Renal cortex interstitium (tissue), 15 donors: ENCODE measurements at places on chromosomes 3 and 15.

GRCh38 chr3:187519428-187519890, 150.7 kb downstream of the SST start:
- DNase-seq: no peak

GRCh38 chr15:43789409-43789808, 2.7 kb upstream of the SERF2 start:
- DNase-seq: no peak

GRCh38 chr15:58755350-58755749, 5.8 kb upstream of the ADAM10 start:
- DNase-seq: no peak

GRCh38 chr3:106392915-106393314, 524.1 kb upstream of the CBLB start:
- no peak for DNase-seq

GRCh38 chr3:169662843-169663160, 710 bp downstream of the MECOM start:
- DNase-seq: peak; percentile 81

DNA sequence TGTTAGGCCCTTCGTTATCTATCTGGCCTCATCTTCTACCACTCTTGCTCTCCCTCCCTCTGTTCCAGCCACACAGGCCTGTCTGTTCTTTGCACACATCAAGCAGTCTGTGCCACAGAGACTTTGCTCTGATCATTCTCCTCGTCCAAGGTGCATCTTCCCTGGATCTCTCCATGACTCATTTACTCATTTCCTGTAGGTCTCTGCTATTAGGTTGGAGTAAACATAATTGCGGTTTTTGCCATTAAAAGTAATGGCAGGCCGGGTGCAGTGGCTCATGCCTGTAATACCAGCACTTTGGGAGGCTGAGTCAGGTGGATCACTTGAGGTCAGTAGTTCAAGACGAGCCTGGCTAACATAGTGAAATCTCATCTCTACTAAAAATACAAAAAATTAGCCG, 9.5 kb upstream of the C3orf49 start:
- DNase-seq: no peak

- DNase-seq: no peak
Observed at GRCh38 chr3:136194409-136195257, 1.5 kb downstream of the MSL2 start.

DNA sequence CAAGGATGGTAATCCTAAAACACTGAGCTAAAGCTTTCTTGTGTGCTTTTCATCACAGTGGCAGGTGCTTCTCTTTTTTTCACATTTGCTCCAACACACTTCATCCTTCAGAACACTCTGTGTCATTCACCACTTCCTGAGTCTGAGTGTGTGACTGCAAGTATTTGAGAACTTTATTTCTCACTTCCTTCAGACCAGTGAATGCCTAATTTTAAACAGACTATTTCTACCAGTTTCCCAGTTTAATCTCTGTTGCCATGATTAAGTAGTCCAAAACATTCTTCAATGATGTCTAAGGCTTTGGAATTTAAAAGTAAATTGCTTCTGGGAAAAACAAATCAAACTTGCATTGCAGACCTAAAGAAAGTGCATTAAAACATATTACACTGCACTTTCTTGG, 541.2 kb downstream of the RBMS3 start:
- DNase-seq: no peak

- DNase-seq: peak; percentile 70
Observed at GRCh38 chr3:124887177-124887931, at the start of gene ITGB5. TSS of gene ITGB5 (minus strand) at chr3:124887365. CDS start at chr3:124887000, 365 bp downstream.

DNA sequence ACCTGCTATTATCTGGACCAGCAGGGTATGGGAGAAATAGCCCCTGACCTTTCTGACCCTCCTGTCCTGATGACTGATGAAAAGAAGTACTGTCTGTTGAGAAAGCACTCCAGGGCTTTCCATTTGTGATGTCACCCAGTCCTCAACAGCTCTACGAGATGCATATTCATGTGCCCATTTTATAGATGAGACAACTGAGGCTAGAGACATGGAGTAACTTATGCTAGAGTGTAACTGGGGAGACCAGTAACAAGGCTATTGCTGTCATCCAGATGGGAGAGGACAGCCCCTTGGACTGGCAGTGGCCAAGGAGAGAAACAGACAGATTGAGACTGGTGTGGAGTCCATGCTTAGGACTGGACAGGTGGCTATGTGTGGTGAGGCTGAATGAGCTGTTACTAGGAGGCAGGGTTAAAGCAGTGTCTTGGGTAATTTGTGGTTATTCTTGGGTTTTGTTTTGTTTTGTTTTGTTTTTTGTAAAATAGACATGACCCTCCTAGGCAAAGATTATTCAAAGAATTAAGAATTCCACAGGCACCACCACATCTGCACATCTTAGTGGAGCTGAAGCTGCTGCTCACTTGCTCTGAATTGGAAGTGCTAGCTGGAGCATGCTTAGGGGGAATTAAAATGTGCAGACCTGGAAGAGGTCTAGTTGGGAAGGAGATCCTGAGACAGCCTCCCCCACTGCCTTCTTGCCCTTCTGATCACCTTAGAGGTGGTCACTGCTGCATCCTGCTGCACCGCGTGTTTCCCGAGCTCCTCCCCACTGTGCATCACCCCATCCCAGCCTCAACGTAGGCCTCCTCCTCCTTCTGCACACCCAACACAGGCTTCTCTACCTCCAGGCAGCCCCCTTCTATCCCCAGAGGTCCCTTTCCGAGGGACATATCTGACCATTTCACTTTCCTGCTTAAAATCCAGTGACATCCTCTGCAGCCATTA, 8.4 kb downstream of the HRH1 start:
- no peak for DNase-seq

DNA sequence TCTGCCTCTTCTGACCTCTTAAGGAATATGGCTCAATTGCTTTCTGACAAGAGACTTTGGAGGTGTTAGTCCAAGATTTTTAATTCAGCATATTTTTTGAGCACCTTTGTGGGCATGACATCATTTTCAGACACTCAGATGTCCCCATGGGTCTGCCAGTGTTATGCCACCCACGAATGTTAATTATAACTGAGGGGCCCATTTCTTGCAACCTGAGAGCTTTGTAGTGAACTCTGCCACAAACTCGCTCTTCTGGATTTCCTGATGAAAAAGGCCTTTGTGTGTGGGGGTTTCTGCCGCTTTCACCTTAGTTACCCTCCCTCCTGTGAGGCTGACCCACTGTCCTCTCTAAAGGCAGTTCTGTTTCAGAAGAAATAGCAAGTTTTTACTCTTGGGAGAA, 64.5 kb upstream of the CCR4 start:
- no peak for DNase-seq

GRCh38 chr3:53712817-53713388, 133.3 kb downstream of the CHDH start:
- DNase-seq: no peak

GRCh38 chr3:155179437-155179827, 99.3 kb downstream of the MME start:
- DNase-seq: no peak

- no peak for DNase-seq
Observed at GRCh38 chr3:42713747-42714146, 11.1 kb upstream of the HHATL start.

GRCh38 chr3:126343649-126344035, 13.6 kb downstream of the KLF15 start:
- DNase-seq: no peak
